ENCODE measurements at places on chromosomes 2 and 18.

DNA sequence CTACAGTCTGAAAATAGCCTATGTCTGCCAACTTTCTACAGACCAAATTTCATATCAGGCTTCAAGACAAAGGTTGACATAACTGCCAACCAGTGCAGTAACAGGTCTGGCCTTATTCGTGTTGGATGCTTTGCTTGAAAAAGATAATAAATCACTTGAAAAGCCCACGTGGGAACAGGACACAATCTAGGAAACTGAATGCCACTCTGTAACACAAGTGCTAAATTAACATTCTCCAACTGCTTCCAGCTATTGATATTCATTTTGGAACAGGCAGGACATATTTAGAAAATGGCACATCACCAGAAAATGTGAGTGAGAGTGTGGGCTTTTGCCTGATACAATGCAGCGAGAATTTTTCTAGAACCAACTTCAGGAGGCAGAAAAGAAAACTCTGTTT lies 165.9 kb upstream of the CCDC150 start:
- no peak for DNase-seq

DNA sequence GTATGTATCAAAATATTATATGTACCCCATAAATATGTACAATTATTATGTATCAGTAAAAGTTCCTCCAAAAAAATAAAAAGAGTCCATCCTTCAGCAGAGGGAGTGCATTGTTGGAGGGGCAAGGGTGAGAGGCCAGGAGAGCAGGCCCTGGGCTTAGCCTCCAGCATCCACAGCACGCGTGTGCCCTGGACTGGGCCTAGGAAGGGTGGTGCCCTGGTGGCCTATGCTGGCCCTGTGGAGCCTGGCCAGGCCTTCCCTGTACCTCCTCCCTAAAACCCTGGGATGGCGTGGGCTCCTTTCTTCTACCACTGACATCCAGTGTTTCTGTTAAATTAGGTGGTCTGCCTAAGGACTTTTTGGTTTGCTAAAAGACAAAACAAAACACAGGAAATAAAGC lies 93.4 kb downstream of the SH3RF3 start:
- DNase-seq, result no peak

DNA sequence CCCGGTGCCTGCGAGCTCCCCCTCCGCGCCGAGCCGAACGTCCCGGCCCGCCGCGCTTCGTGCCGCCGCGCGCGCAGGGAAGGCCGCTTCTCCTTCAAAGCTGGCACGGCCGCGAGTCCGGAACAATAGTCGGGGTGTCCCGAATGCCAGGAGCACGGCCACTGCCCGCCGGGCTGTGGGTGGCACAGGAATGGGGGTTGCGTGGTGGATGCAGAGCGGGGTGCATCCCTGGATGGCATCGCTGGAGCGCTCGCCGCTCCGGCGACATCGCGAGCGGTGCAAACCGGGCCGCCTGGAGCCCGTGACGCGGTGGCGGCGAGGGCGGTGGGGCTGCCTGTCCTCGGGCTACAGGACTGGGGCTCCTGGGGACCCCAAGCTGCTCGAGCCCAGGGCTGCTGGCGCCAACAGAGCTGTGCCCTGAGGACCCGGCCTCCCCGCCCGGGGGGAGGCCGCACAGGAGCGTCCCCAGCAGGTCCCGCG lies 1.1 kb upstream of the SATB2 start:
- DNase-seq, result no peak

DNA sequence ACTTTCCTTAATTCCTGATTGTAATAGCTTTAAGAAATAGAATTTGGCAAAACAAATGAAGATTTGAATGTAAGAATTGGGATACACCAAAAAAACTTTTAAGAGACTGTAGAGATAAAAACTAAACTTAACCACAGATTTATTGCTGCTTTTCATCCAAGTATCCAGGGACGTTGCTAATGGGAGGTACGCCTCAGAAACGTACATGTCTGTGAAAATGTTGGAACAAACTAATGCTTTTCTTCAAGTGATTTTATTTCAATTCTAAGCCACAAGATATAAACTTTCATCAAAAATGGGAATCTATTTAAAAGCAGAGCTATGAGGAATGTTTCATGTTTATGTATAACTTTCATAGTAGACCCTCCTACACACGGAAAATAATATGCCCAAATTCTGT lies 66.3 kb downstream of the ARHGAP15 start:
- no peak for DNase-seq

DNA sequence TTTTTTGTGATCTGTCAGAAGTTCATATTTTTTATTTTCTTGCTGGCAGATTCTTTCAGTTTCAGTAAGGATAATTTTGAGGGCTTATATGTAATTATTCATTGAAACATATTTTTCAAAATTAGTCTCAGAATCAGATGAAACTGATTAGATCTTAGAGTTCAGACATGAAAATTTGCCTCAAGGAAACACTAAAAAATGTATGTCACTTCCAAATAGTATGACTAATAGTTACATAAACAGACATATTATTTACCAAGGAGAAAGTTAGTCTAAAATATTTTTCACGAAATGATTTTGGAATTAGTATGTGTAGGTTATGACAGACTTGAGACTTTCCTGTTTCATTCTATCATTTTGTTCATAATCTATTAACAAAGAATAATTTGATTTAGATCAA lies 628.6 kb downstream of the CCDC85A start:
- no peak for DNase-seq

DNA sequence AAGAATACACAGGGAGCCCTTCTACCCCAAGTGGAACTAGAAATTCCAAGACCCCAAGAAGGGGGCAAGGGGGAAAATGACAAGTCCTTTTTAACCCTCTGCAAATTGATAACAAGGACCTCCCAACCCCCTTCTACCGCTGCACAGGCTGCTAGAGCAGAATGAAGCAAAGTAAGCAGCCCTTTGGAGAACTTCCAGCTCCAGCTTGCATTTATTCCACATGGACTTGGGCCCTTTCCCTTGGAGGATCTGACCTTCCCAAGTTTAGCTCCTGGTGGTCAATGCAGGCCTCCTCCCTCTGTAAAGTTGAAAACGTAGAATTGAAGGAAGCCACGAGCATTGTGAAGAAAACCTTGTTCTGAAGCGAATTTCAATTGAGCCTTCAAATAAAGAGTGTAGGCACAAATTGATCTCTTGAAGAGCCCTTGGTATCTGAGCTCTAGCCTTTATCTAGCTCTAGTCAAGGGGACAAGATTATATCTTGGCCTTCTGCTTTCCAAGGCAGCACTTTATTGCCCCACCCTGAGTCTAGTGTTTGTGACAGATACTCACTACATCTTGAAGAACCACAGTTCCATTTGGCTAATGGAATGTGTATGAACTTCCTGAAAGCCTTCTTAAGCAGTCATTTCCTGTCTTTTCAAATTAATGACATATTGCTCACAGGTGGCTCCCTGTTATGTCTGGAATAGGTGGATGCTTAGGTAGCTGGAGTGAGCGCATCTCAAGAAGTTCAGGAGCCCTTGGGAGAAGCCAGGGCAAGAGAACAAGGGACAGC lies 37.2 kb downstream of the SLC14A2 start:
- no peak for DNase-seq

- no peak for DNase-seq
Observed at GRCh38 chr2:220445429-220446105, 818.1 kb downstream of the SLC4A3 start.

GRCh38 chr2:178219247-178219646 lies 24.9 kb downstream of the OSBPL6 start:
- DNase-seq, result no peak

DNA sequence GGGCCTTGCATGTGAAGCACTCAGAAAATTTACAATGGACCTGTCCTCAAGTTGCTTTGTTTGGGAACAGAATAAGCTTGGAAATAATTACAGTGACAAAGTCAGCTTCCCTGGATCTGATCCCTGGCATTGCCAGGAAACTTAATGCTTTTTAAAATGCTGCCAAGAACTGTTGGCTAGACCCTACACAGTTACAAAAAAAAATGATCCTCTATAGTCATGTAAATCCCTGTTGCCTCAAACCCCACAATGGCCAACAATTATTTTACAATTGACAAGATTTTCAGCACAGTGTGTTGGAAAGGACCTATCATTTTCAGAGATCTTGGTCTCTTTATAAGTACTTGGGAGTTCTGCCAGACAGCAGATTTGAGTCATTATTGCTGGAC lies 470.4 kb upstream of the ACVR2A start:
- no peak for DNase-seq

DNA sequence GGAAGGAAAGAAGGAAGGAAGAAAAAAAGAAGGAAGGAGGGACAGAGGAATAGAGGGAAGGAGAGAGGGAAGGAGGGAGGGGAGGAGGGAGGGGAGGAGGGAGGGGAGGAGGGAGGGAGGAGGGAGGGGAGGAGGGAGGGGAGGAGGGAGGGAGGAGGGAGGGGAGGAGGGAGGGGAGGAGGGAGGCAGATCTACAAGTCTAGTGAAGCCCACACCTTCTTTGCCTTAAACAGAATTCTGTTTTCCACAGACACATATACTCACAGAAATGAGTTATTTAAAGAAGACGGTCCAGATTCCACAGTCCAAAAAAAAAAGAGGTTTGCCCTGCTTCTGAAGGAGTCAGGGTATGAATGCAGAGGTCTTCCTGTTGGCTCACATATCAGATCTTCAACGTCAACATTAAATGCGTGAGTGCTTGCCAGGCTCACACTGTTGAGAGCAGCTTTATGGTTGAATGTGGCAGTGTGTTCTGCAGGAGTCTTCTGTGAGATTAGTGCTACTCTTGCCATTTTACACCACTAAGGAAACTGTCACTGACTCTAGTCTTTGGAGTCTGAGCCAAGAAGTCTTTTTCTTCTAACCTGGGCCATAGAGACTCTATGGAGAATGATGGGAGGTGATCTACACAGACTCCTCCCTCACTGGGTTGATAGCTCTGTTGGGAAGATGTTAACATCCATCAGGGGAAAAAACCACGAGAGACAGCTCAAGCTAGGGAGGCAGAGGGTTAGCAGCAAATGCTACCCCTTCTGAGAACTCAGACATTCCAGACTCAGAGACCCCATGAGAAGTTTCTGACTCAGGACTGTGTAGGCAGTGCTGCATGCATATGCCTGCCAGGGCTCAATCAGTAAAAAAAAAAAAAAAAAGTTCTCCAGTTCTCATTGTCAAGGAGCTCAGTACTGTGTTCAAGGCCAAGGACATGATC lies 23.3 kb downstream of the PAX8 start:
- DNase-seq, result no peak

DNA sequence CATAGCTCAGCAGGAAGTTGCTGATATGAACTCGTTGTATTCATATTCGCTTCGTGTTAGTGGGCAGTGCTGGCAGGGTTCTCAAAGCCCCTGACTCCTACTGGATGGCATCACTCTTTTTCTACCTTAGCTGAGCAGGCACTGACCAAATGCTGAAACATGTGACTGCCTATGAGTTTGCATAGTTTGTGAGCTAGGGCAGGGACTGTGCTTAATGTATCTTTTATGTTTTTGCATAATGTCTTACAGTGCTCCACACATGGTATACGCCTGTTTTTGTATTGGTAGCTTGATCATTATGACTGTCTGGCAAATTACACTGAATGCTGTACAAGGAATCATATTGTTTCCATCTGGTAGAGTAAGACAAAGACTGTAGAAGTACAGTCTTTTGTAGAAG lies 305.3 kb downstream of the PARD3B start:
- DNase-seq, result no peak

- DNase-seq, result no peak
Observed at GRCh38 chr2:8229546-8229986, 452.3 kb upstream of the ID2 start.

GRCh38 chr2:105722726-105723297 lies 21.9 kb upstream of the NCK2 start:
- DNase-seq, result no peak

DNA sequence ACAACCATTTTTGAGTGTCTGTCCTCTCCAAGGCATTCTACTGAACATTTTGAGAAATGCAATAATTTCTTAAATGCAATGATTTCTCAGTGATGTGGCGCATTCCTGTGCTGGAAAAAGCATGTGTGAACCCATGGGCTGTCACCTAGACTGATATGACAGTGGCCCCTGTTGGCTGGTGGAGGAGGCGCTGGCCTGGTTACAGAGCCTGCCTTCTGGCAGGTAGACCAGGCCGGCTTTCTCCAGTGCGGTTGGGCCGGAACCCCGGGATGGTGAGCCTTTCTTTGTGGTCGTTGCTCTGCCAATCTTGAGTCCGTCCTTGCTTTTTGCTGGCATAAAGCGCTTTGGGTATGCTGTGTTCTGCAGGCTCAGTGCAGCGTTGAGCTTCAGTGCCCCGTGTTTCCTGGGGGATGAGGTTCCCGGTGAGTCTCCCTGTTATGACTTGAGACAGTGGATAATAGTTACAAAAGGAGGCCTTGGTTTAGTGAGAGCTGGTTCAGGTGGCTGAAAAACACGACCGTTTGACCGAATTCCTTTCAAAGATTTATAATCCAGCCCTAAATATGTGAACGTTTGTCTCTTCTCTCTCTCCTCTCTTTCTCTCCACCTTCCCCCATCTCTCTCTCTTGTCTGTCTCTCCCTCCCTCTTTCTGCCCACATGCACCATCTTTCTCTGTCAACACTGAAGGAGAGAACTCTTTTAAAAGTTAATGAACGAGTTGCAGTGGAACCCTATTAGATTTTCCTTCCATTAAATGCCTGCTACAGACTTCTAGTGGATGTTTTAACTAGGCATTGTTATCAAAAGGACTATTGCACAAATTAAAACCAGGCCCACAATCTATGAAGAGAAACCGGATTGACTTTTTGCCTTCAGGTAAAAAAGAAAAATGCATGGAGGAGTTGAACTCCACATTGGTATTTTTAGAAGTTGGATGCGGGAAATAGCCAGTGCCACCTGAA lies 34.0 kb downstream of the TSHZ1 start:
- DNase-seq, result no peak

DNA sequence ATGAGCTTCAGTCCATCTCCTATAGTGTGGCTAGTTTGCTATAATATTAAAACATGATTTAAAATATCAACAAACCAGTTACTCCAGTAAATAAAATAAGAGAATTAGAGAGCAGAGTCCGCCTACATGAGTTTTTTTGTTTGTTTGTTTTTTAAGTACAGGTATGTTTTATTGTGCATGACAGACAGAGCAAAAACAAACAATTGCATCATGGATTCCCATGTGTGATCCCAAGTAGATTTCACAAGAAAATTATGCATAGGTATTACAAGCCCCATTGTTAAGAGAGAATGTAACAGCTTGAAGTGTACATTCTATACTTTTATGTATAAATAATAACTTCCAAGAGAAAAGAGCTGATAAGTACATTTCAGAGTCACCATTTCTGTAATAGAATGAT lies 21.0 kb downstream of the SULT1C3 start:
- no peak for DNase-seq

GRCh38 chr2:207688597-207688996 lies 22.8 kb upstream of the CCNYL1 start:
- DNase-seq, result no peak

- DNase-seq, result no peak
Observed at GRCh38 chr2:156322686-156323231, 9.8 kb downstream of the NR4A2 start.

DNA sequence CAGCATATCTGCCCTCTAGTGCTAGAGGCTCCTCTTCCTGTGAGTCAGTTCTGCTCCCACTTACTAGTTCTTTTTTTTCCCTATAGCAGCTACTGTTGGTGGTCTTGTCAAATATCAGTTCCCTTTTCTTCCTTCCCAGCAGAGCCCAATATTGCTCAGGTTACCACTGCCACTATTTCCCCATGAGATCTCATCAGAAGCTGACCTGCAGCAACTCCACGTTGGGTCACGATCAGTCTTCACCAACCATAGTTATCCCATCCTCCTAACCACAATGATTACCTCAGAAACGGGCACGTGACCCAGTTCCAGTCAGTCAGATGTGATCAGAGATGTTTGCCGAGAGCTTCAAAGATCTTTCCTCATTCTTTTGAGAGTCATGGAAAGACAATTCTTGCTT lies 59.7 kb upstream of the CAPN13 start:
- no peak for DNase-seq

Measured in NCI-H1694 treated with DMSO at 0.1 percent for 48 hours (cell line).